ENCODE measurements at places on chromosomes 1 and 21.

- DNase-seq: no peak
Observed at GRCh38 chr1:238592621-238593020, 701.9 kb upstream of the ZP4 start.

DNA sequence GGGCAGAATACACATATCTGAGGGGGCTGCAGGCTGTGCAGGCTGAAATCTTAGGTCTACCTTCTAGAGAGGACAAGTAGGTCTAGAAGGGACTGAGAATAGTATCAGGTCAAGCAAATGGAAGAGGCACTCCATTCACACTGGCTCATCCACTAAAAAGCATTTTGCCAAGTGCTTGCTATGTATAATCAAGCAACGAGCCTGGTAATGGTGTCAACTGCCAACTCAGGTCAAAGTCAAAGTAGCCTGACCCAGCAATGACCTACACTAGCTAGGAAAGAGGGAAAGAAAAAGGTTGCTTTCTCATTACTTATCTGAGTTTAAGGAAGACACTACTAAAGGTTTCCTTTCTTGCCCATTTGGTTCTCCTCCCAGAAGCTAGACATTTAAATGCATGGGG, 10.8 kb downstream of the KCND3 start:
- no peak for DNase-seq

DNA sequence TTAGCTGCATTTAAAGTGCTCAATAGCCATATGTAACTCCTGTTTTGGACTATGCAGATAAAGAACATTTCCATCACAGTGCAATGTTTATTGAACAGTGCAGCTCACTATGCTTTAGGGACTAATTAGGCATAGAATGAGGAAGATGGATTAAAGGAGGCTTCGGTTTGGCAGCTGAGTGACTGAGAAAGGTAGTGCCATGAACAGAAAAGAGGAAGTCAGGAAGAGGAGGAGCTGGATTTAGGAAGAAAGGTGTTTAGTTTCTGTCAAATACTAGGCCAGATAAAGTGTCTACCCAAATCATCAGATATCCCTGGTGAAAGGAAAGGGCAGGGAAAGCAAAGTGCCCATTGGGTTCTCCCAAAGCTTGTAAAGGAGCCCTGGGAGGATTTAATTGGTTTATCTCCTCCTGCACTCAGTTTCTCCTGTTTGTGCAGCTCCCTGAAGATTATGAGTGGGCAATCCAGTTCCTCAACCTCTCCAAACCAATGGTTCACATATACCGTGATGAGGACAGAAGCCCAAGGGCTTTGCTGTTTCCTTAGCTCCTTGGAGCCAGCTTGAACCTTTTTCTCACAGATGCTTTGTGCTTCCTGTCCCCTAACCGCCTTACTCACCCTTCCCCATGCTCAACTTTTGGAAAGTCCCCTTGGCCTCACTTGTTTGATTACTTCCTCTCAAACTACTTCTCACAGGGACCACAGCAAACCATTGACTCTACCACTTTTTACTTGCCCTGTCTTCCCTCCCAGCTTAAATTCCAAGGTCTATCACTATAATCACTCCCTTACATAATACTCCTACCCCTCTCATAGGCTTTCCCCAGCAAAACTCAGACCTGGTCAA, 3.5 kb upstream of the RAP1A start:
- DNase-seq: no peak

DNA sequence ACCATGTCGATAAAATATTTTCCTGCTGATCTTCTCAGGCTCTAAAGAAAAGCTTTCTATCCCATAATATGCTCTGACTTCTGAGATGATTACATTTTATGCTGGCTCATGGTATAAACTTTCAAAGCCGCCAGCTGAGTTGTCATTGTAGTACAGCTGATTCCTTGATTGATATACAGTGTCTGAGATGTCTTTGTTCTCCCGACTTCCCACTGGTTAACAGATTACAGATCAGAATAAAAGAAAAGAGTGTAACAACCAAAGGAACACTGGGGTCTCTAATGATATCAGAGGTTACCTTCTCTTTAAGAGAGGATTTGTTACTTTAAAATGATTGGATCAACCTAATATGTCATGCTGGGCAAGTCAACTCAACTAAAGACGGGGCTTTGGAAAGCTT, 485.4 kb upstream of the LRRC7 start:
- no peak for DNase-seq

DNA sequence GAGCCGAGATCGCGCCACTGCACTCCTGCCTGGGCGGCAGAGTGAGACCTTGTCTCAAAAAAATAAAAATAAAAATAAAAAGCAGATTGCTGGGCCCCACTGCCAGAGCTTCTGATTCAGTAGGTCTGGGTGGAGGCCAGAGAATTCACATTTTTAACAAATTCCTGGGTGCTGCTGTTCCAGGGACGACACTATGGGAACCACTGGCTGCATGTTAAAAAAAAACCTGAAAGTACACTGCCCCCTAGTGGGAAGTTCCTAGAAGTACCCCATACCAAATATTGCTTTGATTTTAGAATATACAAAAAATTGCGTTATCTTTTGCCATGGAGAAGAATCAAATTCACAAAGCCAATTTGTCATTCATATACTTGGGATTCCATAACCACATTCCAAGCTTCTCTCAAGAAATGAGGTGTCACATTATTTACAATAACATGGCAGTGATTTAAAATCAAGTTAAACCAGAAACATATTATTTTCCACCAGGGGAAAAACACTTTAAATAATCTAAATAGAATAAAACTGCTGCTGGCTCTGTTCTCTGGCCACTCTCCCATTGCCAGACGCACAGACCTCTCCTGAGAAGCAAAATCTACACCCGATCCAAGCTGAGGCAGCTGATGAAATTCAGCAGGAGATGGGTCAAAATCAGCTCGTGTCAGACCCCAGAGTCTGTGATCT, 27.4 kb downstream of the SYF2 start:
- DNase-seq: no peak

GRCh38 chr1:151807766-151808165, 2.5 kb upstream of the LINGO4 start:
- DNase-seq: no peak

DNA sequence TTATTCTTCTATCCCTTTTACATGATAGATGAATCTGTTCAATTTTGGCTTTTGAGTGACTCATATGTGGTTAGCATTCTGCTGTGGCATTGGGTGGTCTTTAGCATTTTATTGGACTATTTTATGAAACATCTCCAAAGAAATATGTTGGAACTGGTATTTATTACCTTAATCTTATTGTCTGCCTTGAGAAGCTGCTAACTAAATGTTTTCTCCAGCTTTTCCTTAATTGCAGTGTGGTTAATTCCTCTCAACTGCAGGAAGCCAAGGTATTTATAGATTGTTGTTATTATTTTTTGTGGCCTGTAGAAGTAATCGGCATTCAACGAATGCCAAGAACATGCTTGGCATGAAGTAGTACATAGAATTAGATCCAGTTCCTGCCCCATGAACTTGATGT, 64.1 kb downstream of the NOS1AP start:
- no peak for DNase-seq

DNA sequence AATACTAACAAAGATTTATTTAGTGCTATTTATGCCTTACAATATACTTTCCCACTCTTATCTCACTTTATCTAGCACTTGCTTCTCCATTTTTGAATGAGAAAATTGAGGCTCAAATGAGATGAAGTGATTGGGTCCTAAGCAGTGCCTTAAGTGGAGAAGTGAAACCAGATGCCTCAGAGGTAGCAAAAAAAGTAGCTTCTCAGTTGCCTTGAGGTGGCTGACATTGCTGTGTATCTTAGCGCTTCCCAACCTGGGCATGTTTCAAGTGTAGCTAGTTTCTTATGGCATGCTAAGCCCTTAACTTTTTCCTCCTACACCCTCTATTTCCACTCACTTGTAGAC, 390.4 kb downstream of the OMA1 start:
- no peak for DNase-seq

- no peak for DNase-seq
Observed at GRCh38 chr1:218496561-218496960, 151.4 kb downstream of the TGFB2 start.

GRCh38 chr1:24540051-24540905, 15.6 kb upstream of the NCMAP start:
- DNase-seq: no peak

DNA sequence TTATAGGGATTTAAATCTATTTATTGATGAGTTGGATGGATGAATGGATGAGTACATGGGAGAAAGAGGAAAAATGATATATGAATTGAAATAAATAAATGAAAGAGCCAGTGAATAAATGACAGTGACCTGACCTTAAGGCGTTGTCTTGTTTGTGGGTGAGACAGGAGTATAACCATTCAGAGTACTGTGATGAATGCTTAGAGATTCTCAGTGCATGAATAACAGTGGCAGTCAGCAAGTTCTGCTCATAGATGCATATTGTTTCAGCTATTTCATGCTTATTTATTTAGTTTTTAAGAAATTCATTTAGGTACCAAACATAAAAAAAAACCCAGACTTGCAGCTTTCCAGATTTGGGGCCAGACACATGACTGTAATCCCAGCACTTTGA, 116.4 kb downstream of the FGGY start:
- DNase-seq: no peak

GRCh38 chr1:167263819-167264464, 43.3 kb downstream of the POU2F1 start:
- no peak for DNase-seq

DNA sequence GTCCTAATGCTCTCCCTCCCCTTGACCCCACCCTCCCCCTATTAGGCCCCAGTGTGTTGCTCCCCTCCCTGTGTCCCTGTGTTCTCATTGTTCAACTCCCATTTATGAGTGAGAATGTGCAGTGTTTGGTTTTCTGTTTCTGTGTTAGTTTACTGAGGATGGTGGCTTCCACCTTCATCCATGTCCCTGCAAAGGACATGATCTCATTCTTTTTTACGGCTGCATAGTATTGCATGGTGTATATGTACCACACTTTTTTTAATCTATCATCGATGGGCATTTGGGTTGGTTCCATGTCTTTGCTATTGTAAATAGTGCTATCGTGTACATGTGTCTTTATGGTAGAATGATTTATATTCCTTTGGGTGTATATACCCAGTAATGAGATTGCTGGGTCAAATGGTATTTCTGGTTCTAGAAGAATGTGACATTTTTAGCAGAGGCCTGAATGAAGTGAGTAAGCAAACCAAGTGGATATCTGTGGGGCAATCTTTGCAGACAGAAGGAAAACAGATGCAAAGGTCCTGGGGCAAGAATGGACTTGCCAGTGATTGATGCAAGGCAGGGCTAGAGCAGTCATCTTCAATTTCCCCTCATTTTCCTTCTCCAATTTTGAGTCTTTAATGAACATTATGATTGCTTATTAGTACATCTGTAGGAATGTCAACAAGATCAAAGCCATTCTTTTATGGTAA, 50.2 kb downstream of the UBE4B start:
- DNase-seq: no peak

GRCh38 chr21:20308586-20309315, 689.5 kb upstream of the NCAM2 start:
- no peak for DNase-seq

DNA sequence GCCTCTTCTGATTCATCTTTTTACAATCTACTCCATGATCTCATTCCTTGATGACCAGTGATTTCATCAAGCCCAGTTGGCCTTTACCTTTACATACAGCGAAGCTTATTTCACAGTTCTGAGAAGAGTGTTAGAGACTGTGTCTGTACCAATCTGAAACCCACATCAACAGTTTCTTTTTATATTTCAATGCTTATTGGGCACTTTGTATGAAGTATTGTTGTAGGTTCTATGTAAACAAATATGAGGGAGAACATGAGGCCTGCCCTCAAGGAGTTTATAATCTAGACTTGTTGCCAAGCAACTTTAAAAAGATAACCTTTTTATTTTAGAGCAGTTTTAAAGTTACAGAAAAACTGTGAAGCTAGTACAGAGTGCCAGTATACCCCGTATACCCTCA, 27.5 kb upstream of the RWDD3 start:
- DNase-seq: no peak

DNA sequence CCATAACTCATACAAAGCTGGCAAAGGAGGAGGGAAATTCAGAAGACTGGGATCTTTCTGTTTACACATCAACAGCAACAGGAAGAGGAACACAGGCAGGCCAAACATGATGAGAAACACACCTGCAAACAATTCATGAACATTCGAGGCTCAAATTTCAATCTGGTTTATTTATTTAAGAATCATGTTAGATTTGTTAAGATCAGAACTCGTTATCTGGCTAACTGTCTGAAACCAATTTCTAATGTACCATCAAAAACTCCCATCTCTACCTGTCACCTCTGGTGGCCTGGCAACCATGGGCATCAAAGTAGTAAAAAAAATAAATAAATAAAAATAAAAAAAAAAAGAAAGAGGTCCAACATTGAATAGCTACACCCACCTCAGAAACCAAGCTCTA, 9.8 kb downstream of the LBR start:
- DNase-seq: no peak

GRCh38 chr1:8739377-8739776, 78.1 kb downstream of the RERE start:
- DNase-seq: no peak

GRCh38 chr1:43381612-43382011, 8.0 kb downstream of the MED8 start:
- DNase-seq: no peak

GRCh38 chr1:12012560-12013316, 6.6 kb upstream of the MIIP start:
- no peak for DNase-seq

DNA sequence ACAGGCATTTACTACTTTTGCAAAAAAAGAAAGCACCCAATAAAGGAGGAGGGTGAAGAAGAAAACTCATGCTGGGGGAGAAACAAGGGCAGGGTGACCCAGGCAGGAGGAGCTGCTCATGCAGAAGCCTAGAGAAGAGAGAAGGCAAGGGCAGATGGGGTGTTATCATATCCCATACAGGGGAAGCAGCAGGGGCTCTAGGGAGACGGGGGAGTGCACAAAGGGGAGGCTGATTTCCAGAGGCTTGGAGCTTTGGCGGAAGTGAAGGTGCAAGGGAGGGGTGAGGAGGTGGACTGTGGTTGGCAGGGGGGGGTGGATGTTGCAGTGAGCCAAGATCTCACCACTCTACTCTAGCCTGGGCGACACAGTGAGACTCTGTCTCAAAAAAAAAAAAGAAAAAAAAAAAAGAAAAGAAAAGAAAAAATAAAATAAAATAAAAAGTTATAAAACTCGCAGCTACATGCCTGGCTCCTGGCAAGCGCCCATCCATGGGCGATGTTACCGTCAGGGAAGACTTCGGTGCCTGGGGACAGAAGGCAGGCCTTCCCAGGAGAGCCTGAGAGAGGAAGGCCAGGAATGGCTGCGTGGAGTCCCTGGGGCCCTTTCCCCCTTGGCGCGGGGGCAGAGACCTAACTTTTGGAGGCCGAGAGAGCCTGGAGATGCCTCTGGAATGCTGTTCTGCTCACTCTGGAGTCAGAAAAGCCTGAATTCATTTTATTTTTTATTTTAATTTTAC, 3.3 kb upstream of the FCN3 start:
- DNase-seq: no peak
